ENCODE measurements at places on chromosomes 2 and 18.

GRCh38 chr18:48639772-48640432 is 101.1 kb downstream of the CTIF start:
- peak; percentile 24 for DNase-seq

DNA sequence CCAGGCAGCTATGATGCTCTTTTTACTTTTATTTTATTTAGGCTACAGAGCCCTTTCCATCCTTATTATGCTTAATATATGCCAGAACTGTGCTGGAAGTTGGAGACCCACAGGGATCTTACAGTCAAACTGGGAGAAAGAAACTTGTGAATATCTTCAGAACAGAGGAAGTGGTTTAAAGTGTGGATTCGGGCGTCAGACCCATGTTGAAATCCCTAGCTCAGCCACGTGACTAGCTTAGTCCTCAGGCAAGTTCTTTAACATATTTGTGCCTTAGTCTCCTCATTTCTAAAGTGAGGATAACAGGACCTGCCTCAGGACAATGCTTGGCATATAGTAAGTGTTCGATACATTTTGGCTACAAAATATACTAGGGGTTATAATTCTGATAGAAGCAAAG is 59.1 kb downstream of the MAP3K20 start:
- no peak for DNase-seq

DNA sequence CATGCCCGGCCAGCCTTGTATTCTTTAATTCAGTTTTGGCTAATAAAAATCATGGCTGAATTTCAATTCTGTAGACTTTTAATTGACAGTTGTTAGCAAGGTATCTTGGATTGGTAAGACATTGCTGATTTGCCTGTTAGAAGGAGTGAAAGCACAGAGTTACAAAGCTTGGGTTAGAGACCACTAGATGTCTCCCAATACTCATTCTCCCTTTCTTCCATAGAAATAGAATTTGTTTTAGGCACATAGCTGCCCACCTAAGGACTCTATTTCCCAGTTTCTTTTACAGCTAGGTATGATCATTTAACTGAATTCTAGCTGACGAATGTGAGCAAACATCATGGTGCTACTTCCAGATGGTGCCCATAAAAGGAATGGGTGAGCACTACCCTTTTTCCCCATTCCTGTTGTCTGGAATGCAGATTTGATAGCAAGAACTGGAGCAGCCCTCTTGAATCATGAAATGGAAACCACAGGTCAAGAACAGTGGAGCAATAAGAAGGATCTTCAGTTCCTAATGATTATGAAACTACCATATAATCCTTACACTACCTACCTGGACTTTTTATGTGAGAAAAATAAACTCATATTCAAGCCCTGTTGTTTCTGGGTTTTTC is 17.5 kb downstream of the PECR start:
- DNase-seq = no peak

GRCh38 chr2:195590861-195591205 is 66.2 kb upstream of the SLC39A10 start:
- no peak for DNase-seq

GRCh38 chr2:36462311-36462935 is 106.8 kb downstream of the CRIM1 start:
- DNase-seq = no peak

GRCh38 chr2:68837164-68837860 is 33.9 kb downstream of the BMP10 start:
- DNase-seq = peak; percentile 69

GRCh38 chr2:98663511-98664090 is 55.2 kb downstream of the UNC50 start:
- no peak for DNase-seq

- DNase-seq = no peak
Measured at GRCh38 chr2:28009732-28010131, 119.2 kb downstream of the BABAM2 start.

DNA sequence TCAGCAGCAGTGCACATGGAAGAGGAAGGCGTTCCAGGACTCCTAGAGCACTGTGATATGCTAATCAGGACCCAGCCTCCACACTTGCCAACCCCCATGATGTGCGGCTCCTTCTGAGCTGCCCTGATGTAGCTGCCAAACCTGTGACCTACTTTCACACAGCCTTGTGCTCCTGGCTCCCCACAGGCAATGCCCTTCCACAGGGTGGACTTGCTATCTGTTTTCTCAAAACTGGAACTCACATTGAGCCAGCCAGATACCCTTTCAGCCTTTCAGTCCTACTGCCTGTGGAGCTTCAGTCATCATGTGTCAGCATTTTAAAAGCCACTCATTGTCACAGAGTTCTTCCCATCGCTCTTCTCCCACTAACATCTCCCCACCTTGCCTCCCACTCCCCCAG is 181.6 kb downstream of the AFF3 start:
- DNase-seq = no peak

- DNase-seq = no peak
Measured at GRCh38 chr2:179195141-179195540, 69.5 kb downstream of the SESTD1 start.

GRCh38 chr2:127506510-127506909 is 19.8 kb downstream of the IWS1 start:
- DNase-seq = no peak

GRCh38 chr2:47065771-47066380 is 89.2 kb downstream of the STPG4 start:
- DNase-seq = no peak

GRCh38 chr2:152573168-152573567 is 144.1 kb downstream of the PRPF40A start:
- DNase-seq = peak; percentile 76

DNA sequence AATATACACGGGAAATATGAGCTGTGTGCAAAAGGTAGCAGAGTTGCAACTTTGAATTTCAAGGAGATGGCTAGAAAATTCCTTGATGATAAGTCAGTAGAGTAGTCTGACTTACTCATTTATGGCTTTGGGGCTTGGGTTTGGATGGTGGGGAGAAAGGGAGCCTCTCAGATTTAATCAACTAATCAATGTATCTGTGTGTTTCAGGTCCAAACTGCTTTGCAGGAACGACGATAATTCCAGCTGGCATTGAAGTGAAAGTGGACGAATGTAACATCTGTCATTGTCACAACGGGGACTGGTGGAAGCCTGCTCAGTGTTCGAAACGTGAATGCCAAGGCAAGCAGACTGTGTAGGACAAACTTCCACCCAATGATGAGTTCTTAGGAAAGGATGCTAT is 164.6 kb downstream of the VWC2L start:
- DNase-seq = no peak

DNA sequence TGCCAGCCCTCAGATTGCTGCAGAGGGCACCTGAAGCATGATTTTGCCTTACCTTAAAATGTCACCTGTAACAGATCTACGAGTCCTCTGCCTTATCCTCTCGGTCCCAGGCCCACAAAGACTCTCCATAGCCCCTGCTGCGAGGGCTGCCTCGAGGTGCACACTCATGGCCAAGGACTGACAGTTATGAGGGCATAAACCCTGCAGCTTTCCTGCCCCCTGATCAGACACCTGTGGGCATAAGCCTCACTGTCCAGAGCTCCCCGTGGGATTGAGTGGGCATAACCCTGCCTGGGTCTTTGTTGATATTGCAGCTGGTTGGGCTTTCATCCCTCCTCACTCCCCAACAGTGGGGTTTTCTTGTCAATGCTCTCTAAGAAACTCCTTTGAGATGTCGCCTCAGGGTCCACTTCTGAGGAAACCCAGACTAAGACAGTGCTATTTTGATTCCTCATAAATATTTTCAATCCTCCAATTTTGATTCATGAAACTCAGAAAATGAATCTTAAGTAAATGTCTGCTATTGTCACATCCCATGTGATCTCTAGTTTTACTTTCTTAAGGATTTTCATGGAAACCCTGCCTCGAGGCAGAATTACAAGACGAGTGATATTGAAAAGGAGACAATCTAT is 108.5 kb upstream of the NCK2 start:
- DNase-seq = no peak

GRCh38 chr2:61334466-61334865 is 136.4 kb downstream of the USP34 start:
- DNase-seq = no peak

DNA sequence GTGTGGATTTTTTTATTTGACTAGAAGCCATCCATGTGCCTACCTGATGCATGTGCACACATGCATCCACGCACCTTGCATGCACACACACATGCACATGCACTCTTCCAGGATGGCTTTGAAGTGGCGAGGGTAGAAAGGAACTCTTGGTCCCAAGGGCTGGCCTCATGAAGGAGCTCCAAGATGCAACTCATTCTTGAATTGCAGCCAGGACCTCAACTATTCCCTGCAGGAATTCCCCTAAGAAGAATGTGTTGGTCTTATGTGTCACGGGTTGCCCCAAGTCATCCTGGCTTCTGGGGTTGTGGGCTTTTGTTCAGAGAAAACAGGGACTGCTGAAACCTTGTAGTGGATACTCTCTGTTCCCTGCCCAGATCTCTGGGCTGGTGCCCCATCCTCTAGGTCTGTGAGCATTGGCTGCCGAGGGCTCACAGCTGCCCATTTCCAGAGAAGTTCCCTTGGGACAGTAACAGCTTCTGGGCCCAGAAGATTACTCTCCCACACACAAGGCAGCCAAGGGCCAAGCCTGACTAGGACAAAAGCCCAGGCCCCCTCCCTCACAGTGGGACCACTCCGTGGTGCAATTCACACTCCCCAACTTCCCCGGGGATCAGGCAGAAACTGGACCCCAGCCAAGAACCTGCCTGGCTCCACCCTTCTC is 137.6 kb downstream of the COPS8 start:
- no peak for DNase-seq

GRCh38 chr2:201420442-201421113 is 30.7 kb downstream of the TRAK2 start:
- no peak for DNase-seq

DNA sequence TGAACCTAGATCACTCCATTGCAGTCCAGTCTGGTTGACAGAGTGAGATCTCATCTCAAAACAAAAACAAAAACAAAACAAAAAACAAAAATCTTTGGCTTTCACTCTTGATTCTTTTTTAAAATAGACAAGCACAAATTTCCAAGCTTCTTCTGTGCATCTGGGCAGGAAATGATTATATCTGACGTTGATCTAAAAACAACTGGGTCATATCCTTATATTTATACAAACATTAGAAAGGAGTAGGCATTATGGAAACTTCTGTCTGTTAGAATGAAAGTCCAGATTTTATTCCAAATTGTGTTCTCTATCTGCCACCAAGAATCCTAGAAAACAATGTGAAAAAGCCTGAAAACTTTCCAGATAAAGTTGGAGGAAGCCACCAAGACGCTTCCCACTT is 26.2 kb upstream of the PMAIP1 start:
- no peak for DNase-seq

GRCh38 chr2:204434660-204435462 is 110.4 kb upstream of the PARD3B start:
- DNase-seq = peak; percentile 56

DNA sequence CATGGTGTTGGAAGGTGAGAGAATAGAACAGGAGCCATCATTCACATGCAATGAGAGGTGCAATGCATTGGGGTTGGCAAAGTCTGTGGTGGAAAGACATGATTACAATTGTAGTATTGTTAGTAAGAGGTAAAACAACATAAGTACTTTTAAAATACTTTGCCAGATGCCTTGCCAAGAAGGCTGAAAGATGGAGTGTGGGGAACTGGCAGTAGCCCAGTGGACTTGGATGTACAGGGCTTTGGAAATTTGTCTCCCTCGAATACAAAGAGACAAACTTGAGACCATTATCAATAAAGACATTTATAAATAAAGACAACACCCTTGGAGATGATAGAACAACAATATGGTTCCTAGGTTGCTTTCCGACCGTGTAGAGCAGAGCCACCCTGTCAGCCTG is 62.0 kb downstream of the MDH1 start:
- DNase-seq = no peak

DNA sequence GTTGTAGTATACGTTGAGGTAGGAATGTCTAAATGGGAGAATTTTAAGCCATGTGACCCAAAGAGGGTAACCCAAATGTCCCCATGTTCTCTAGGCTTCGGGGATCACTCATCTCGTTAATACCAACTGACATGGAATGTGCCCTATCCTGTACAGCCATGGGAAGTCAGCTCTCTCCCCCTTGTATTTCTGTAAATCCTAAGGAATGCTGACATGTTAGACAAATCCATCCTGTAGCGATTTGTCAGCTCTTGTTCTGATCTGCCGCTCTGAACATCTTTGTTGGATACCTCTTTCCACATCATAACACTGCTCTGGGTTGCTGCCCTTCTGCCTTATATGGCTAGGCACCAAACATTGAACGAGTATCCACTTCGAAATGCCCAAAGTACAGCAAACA is 350.6 kb downstream of the RND3 start:
- DNase-seq = no peak

GRCh38 chr2:97763176-97763845 is 49.9 kb downstream of the ZAP70 start:
- DNase-seq = no peak

- DNase-seq = no peak
Measured at GRCh38 chr2:207385903-207386302, 143.9 kb upstream of the CREB1 start.

GRCh38 chr2:154882725-154883124 is 184.2 kb downstream of the KCNJ3 start:
- no peak for DNase-seq

GRCh38 chr2:15912203-15912602 is 28.1 kb upstream of the MYCN start:
- DNase-seq = no peak

DNA sequence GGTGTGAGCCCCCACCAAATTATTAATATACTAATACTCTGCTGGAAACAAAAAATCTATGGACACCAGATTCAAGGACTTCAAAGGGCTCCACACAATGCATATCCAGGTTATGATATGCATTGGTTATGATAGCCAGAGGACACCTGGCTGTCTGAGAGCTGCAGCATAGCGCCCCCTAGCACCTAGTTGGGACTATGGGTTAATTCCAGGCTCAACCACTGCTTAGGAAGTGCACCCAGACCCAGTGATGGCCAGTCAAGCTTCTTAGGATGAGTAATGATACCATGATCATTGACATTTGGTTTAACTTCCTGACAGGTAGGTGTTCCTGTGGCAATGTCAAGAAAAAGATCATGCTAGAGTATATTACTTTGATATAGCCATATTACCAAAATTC is 3.8 kb upstream of the FRZB start:
- DNase-seq = peak; percentile 72

DNA sequence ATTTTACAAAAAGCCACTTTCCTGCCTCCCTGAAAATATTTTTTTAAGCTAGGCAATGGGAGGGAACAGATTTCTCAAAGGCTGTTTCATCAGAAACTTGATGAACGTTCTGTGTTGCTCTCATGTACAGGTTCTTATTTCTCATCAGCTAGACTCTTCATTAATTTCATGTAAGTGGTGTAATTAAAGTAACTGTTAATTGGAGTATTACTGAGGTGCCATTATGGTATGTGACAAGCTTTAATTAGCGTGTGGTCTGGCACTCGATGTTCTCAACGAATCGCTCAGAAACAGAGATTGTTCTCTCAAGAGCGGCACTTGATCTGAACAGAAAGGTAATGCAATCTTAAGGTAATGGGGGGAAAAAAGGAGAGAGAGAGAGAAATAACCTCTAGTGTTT is 81.9 kb upstream of the MYCN start:
- no peak for DNase-seq
